ENCODE measurements at places on chromosomes 2 and 18.
A peak's percentile ranks its signal among the peaks of the same experiment; 100 is the strongest.

DNA sequence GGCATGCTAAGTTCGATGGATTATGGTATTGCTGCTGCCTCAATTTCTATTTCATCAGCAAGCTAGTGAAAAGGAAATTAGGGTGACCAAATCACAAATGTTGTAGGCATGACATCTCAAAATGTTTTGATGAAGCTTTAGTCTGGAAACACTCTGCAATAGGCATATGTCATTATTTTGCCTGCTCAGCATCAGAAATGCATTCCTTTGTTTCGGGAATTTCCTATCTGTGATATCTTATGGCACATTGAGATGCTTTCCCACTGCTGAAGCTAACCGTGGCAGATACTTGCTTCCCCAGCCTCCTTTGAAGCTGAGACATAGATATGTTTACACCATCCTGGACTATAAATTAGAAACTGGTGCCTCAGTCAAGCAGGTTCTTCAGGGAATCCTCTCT lies 119.7 kb downstream of the CDC42EP3 start:
- DNase-seq: no peak

- no peak for DNase-seq
Observed at GRCh38 chr2:26670171-26670570, 22.4 kb upstream of the KCNK3 start.

DNA sequence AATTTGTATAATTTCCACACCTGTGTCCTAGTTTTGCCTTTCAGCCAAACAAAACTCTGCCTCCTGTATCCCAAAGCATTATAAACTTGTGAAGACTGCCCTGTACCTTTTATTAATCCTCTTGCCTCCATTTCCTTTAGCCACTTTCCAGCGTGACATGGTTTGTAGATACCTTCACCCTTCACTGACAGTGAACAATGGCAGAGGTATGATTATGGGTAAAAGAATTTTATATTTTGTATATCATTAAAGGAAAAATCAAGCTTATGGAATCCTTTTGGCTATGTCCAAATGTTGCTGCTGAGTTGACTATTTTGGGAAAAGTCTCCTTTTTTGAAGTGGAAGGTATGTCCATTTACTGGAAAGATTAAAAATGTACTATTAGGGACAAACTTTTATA lies 251.7 kb downstream of the HNMT start:
- DNase-seq: no peak

DNA sequence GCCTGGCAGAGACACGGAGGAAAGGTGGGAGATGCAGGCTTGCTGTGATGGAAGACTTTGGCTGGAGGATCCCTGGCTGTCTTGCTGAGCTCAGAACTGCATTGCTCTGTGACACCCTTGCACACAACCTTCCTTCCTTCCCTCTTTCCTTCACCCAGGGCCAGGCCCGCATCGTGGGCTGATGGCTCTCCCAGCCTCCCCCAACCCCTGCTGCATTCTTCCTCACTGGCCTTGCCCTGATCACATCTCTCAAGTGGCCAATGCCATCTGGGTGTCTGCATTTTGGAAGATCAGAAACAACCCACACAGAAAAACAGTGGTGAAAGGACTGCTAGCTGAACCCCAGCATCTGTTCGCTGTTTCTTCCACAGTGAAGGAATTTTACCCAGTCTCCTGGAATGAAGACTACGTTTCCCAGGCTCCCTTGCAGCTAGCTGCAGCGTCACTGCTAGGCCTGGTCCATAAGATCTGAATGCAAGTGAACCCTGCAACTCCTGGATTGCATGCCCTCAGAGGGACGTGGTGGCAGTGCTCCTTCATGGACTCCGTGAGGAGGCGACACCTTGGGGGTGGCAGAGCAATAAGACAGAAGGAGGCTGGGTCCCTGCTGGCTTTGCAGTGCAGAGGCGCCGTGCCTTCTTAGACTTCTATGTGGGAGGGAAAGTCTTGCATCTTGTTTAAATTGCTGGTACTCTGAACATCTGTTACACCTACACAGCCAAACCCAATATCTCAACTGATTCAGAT lies 78.9 kb upstream of the YWHAQ start:
- DNase-seq: no peak

DNA sequence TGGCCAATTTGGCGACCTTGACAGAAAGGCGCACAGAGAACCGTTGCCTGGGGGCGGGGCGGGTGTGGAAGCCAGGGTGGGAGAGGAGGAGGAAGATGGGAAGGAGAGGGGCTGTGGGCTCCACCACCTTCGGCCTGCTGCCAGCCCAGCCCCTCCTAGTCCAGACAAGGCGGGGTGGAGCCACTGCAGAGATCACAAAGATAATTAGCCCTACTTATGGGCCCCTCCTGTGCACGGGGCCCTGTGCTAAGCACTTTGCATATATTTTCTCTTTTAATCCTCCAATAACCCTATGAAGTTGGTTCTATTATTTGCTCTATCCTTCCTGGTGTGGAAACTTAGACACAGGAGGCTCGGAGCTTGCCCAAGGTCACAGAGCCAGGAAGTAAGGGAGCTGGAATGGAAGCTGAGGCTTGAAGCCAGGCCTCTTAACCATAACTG lies 13.7 kb upstream of the ECEL1 start:
- DNase-seq: no peak

DNA sequence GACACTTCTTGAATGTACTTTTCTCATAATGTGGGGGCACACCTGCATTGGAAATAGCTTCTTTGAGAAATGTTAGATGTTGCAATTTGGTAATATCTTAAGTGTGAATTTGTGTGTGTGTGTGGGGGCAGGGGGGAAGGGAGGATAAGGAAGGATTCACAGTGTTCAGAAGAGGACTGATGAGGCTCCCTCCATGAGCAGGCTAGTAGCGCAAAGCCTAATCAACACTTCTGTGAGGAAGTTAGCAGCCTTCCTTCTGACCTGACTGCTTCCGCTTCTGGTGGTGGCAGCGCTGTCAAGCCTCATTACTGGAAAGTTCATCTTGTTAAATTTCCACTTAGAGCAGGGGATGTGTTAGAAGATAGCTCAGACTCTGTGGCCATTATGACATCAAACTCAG lies 295.4 kb upstream of the SPRED2 start:
- DNase-seq: no peak

- no peak for DNase-seq
Observed at GRCh38 chr18:50232419-50232818, 33.9 kb downstream of the CFAP53 start.

DNA sequence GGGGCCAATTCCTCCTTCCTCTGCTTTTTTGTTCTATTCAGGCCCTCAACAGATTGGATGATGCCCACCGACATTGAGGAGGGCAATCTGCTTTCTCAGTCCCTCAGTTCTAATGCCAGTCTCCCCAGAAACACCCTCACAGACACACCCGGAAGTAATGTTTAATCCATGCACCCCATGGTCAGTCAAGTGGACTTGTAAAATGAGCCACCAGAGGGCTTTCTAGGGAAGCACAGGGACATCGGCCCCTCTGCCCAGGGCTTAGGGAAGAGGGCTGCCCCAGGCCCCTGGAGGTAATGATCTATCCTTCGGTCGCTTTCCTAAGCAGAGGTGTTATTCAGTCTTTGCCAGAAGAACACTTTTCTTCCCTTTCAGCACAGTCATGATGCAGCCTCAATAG lies 107.4 kb downstream of the PDCL3 start:
- DNase-seq: no peak

- no peak for DNase-seq
Observed at GRCh38 chr2:224869601-224870233, 153.6 kb upstream of the CCDC195 start.

- DNase-seq: no peak
Observed at GRCh38 chr2:68936427-68936826, 16.3 kb downstream of the GKN2 start.

- DNase-seq: no peak
Observed at GRCh38 chr2:167318581-167318980, 430.3 kb downstream of the XIRP2 start.

- DNase-seq: peak; percentile 46
Observed at GRCh38 chr2:84971510-84972206, 697 bp downstream of the KCMF1 start.

- DNase-seq: no peak
Observed at GRCh38 chr18:35227254-35227653, 13.6 kb upstream of the ZNF397 start.

GRCh38 chr2:223860809-223861738 lies 23.7 kb upstream of the AP1S3 start:
- no peak for DNase-seq

DNA sequence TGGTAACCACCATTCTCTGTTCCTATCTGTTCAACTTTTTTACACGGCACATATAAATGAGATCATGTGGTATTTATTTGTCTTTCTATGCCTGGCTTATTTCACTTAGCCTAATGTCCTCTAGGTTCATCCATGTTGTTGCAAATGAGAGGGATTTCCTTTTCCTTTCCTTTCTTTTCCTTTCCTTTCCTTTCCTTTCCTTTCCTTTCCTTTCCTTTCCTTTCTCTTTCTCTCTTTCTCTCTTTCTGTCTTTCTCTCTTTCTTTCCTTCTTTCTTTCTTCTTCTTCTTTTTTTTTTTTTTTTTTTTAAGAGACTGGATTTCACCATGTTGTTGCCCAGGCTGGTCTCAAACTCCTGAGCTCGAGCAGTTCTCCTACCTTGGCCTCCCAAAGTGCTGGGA lies 38.9 kb downstream of the DIS3L2 start:
- DNase-seq: no peak

DNA sequence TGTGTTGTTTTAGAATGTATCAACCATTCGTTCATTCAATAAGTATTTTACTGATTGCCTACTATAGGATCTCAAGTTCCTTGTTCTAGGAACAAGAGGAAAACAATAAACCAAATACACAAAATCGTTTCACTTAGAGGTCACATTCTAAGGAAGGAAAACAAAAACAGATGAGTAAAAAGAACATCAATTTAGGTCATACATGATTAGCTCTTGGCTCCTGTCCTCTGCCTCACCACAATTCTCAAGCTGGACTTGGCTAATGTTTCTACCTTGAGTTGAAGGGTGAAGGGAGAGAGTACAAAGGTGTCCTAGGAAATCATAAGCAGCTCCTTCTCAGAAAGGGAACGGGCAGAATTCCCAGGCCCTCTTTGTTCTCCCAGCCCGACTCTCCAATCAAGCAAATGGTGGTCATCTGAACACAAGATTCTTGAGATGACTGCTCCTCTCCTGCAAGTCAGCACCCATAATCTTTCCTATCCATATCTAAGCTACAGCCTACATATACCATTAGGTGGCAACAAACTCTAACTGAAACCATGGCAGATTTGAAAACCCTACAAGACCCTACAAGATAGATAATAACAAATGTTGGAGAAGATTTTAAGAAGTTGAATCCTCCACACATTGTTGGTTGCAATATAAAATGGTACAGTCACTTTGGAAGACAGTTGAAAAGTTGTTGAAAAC lies 76.0 kb downstream of the CBLN2 start:
- DNase-seq: no peak

GRCh38 chr2:150327564-150328489 lies 159.6 kb downstream of the RND3 start:
- DNase-seq: no peak

DNA sequence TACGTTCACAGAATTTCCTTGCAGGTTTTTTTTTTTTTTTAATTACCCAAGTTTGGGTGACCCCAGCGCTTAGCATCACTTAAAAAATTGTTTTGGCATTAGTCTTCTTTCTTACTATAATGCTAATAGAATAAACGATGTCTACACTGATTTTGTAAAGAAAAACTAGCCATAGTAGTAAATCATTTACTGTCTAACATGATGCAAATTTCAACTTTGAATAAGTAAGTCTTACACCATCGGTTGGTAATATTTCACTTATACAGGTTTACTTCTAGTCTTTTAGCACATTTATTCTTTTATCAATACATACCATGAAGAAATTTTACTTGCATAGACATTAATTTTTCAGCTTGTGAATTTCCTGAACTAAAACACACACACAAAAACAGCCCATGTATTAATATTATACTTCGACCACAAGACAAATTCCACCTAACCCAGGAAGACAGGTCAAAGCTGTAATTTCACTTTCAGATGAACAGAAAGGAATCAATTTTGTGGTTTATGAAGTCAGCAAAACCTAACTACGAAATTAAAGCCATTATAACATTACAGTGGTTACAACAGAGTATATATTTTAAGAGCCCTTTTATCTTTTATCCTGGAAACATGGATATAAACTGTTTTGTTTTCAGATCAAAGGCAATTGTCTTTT lies 1.9 kb downstream of the YES1 start:
- no peak for DNase-seq

- no peak for DNase-seq
Observed at GRCh38 chr2:62704654-62705006, 883 bp upstream of the EHBP1 start.

DNA sequence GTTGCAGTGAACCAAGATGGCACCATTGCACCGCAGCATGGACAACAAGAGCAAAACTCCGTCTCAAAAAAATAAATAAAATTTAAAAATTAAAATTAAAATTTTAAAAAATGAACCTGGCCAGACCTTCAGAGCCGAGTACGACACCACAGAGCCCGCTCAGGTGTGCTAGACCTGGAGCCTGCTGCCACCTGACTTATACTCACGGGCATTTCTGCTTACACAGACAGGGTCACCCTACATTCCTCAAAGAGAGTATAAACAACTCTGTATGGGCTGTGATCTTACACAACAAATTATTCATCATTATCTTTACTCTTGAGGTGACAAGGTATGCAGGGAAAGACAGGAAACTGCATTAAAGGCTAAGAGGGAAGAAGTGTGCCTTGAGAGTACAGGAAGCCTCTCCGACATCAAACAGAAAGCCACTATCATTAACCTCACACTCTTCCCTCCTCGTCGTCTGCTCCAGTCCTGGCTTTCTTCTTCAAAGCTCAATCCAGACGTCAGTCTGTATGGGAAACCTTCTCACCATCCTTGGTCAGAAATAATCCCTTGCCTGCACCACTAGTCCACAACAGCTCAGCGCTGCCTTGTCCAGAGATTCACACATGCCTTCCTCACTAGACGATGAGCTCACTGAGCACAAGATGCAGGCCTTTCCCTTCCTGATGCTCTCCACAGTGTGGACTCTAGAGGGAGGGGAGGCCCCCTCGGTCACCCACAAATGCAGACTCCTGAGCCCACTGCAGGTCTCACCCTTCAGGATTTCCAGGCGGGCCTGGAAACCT lies 56.2 kb downstream of the UXS1 start:
- DNase-seq: no peak

DNA sequence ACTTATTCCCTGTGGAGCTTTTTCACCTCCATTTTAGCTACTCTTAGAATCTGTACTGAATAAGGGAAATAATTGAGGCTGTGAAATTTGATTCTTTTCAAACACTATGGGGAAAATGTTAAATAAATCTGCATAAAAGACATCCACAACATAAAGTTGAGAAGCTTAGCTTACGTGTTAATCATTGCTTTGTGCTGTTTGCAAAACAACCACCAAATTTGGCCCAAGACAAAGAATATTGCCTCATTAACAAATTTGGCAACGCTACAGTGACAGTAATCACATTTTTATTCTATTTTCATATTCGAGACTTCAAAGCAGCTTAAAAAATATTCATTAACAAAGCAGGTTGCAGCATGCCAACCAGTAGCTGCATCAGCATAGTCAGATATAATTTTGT lies 437.6 kb downstream of the DPP10 start:
- DNase-seq: no peak

GRCh38 chr2:16584824-16585540 lies 80.7 kb downstream of the CYRIA start:
- no peak for DNase-seq
